ENCODE measurements at places on chromosomes 13 and 19. TPM values are rescaled to one million over a fixed set of nuclear protein-coding genes. Genes with fewer than 3 reads are reported as not detected.

GRCh38 chr19:50203281-50204080 is at the start of gene MYH14:
Gene MYH14 (plus strand): TSS chr19:50203622. CDS start chr19:50210366, 6,744 bp downstream.
- no peak for DNase-seq

DNA sequence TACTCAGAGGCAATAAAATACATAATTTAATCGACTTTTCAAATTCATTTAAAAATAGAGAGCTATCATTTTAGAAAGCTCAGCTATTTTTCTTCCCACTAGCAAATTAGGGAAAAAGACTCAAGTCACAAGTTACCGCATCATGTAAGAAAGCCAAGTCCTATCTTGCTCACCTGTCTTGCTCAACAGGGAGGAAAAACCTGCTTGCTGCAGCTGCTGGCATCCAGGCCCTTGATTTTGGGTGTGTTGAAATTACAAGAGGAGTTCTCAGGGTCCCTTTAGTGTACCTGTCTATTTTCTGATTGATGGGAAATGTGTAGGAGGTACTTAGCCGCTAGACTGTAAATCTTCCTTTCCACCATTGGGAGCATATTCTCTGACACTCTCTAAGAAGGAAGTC is 22.2 kb downstream of the SLC10A2 start:
- no peak for DNase-seq

DNA sequence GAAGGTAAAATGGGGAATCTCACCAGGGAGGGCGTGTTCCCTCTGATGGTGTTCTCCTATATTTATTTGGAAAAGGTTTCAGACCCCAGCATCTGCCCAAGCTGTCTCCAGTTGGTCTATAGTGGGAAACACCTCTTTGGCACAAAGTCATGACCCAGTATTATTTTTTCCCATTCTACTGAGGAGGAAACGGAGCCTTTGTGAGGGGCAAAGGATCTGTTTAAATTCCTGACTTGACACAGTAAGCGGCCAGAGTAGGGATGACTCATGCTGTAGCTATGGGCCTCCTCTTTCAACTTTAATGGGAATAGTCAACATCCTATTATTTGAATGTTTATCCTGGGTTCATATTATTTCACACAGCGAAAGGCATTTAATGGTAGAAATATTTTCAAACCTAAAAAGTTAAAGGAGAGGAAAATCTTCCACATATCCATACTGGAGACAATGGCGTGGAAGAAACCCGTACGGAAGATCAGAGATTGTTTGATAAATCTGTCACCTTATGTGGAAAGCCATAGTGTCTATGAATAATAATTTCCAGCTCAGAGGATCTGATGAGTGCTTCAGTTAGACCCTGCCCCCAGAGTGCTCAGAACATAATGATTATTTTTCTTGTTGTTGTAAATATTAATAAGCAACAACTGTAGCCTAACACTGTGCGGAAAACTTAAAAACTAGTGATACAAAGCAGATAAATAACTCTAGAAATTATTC is 126.0 kb downstream of the FOXO1 start:
- DNase-seq: no peak

DNA sequence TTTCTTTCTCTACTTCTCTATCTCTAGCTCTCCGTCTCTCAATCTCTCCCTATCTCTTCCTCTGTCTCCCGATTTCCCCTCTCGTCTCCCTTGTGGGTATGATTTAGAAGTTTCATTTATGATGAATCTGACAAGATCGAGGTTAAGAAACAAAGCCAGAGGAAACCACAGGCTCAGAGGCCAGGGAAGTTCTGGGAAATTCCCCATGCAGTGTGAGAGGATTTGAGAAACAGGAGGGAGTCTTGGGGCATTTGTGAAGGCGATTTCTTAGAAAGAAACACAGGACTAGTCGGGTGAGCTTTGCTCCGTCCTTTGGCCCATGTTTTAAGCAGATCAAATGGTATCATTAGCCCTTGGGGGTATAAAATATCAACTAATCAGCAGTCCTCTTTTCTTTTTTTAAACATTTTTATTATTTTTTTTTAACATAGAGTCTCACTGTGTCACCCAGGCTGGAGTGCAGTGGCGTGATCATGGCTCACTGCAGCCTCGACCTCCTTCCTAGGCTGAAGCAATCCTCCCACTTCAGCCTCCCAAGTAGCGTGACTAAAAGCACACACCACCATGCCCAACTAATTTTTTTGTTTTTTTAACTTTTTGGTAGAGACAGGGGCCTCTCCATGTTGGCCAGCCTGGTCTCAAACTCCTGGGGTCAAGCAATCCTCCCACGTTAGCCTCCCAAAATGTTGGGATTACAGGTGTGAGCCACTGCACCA is 25.8 kb downstream of the TNFSF9 start:
- DNase-seq: peak; percentile 67

GRCh38 chr19:15378534-15379082 is 979 bp downstream of the AKAP8 start:
- DNase-seq: peak; percentile 87

ZNF547 gene
- 1.6 TPM for total RNA-seq

GRCh38 chr19:2049741-2050348 is 1.2 kb downstream of the MKNK2 start:
- peak; percentile 91 for DNase-seq

SYCN gene
- not detected for total RNA-seq

DNA sequence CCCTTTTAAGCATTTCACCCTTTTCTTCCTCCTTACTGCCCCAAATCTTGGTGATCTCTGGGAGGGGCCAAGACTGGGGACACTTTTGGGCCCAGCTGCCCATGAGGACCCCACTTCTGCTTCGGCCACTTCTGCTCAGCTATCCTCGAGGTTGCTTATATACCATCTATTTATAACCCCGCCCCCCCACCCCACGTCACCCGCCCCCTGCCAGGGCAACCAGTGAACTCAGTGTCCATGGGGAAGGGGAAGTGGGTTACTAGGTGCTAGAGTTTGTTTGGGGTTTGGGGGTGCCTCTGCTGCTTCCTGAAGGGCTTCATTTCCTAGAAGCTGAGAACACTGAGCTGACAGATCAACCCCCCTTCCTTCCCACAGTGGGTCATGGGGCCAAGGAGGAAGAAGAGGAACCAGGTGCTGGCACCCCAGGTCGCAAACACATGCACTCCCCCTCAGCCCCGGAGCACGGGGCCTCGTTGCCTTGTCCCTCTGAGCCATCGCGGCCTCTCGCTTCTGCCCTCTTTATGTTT is 6.1 kb upstream of the ADGRE5 start:
- peak; percentile 94 for DNase-seq

CCDC8 gene
- not detected for total RNA-seq

GRCh38 chr13:50419896-50420295 is 404.7 kb downstream of the KCNRG start:
- no peak for DNase-seq

DNA sequence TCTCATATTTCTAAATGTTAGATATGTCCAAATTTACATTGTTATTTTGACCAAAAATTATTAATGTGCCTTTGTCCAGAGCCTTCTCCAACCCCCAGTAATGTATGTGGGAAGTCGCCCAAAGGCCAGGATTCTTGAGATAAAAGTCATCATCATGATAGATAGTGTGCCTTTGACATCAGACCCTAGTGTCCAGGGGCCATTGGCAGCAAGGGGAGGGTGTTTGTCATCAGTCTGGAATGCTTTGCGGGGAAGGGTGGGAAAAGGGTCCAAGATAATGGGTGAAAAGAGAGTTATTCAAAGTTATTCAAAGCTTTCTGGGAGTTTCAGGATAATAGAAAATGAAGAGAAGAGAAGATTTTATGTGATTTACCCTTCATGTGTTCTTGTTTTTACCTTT is 909.5 kb upstream of the GPC6 start:
- no peak for DNase-seq

MBD3L2 gene
- not detected for total RNA-seq

GRCh38 chr13:22214184-22214583 is 543.3 kb downstream of the FGF9 start:
- no peak for DNase-seq

LRG1 gene
- 0.24 TPM for total RNA-seq

DNA sequence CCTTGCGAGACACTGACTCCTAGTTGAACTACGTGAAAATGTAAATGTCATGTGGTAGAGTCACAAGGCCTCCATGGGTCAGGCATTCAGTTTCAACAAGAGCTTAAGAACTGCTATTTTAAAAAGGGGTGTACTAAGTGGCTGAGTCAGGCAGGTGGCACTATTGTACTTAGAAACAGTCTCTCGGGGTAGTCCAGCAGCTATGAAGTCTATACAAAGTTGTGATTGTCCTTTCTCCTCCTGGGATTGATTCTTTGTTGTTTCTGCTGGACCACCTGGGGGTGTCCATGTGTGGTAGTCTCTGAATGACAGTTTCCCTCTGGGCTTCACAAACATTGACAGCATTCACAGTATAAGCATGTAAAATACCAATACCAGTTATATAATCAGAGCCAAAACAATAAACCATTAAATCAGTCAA is 33.0 kb downstream of the UGGT2 start:
- DNase-seq: peak; percentile 59

- DNase-seq: no peak
Measured at GRCh38 chr13:97445522-97446187, 11.7 kb downstream of the RAP2A start.

ZSCAN18 gene
- 4.8 TPM for total RNA-seq

All from activated CD4-positive, alpha-beta T cell treated with anti-CD3 and anti-CD28 coated beads, Interleukin-2, amount 10 ng/mL, durations not matched to agents 24 days and 14 days (primary cell).